ENCODE measurements at places on chromosomes 6 and 20.
A peak's percentile ranks its signal among the peaks of the same experiment; 100 is the strongest.

- peak; percentile 34 for DNase-seq
Observed at GRCh38 chr20:48056218-48056617, 270.9 kb upstream of the SULF2 start.

GRCh38 chr6:146420255-146420654, 123.4 kb upstream of the RAB32 start:
- DNase-seq = no peak

GRCh38 chr6:13730704-13731103, 19.1 kb upstream of the RANBP9 start:
- no peak for DNase-seq

- DNase-seq = no peak
Observed at GRCh38 chr20:15848126-15848525, 725.1 kb downstream of the KIF16B start.

GRCh38 chr6:163418311-163419029, 4.0 kb downstream of the QKI start:
- DNase-seq = no peak

GRCh38 chr6:151914484-151914883, 107.0 kb downstream of the ESR1 start:
- peak; percentile 84 for DNase-seq

- DNase-seq = no peak
Observed at GRCh38 chr6:2970034-2970685, 1.2 kb downstream of the SERPINB6 start.

DNA sequence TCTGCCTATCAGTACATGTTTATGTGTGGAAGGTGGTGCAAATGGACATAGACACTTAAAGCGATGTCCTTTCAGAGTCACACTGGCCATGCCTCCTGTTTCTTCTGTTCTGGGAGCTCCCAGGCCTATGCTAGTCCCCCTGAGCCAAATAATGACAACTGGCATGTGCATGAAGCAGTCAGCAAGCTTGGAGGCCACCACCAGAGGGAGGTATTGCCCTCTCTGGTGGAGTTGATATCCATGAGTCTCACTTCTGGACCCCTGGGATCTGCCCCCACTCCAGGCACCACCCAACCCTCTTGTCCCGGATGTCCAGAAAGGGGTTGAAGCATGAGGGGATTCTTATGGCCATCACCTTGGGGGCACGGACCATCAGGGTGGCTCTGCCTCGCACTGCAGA, 172.2 kb downstream of the AIG1 start:
- DNase-seq = peak; percentile 66

DNA sequence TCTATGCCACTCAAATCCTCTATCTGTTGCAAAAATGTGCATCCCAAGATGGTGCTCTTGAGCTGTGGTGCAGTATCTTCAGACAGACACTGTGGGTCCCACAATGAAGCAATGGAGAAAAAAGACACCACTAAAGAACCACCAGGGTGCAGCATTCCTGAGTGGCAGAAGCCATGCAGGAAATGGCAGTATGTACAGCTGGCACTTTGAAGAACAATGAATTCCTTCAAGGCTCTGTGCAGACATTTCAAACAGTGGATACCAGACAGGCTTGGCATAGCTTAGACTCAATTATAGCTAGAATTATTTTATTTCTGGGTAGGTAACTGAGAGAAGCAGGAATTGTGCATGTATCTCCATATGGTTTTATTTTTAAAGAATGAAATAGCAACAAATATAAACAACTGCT, 24.0 kb upstream of the HDAC2 start:
- DNase-seq = peak; percentile 90

DNA sequence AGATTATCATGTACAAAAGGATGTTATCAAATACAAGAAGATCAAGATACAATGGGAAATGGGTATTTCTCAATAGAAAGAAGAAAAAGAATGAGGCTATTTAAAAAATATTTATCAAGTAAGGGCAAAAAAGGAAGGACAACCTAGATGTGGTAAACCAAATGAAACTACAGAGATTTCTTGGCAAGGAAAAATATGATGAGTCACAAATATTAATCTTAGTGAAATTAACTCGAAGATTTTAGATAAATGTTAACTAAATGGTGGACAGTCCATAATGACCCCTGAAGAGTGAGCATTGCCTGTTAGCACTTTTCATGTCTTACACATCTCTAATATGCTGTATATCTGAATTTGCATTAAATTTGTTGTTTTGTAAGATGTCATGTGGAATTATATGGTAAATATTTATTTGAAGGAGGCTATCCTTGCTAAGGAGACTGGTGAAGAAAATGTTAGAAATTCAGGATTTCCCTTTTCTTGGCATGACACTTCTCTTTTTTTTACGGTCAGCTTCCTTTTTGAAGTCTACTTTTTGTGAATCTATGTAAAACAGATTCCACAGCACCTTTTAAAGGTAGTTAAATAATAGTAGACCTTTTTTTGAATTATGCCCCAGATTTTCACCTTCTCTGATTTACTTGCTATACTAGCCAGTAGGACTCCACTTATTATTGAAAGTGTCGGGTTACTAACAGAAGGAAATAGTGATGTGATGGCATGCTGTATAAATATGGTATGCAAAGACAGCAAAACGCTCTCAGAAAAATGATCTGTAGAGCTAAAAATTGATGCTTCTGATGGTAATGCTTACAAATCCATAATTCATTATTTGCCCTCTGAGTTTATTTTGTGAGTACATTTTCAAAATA, 120.5 kb downstream of the HIVEP1 start:
- DNase-seq = peak; percentile 32

DNA sequence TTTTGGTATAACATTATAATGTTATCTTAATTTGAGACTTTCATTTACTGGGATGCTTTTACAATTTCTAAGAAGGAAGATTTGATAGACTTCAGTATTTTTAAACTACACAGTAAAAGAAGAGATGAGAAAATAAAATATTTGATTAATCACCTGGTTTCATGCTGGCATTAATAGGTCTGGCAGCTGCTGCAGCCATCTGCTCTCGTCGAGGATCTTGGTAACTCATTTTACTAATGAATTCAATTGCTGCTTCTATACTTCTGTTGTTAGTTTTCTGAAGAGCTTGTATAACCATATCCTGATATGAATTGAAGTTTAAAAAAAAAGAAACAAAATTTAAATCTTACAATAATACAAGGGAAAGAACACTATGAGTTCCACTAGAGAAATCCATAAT, 23.0 kb downstream of the LATS1 start:
- no peak for DNase-seq
